Articular chondrocyte of knee joint (primary cell): ENCODE measurements at places on chromosomes 11 and 22. TPM values are rescaled to one million over a fixed set of nuclear protein-coding genes. Genes with fewer than 3 reads are reported as not detected.

The SLC25A18 gene
- 0.11 TPM in 1 of 2 replicates, not detected in the other for total RNA-seq

The CDC42EP1 gene
- total RNA-seq: 25.0 and 30.8 TPM in 2 replicates

The ACRV1 gene
- total RNA-seq: 0.11 TPM in 1 of 2 replicates, not detected in the other

The CLCF1 gene
- total RNA-seq: 8.8 and 9.4 TPM in 2 replicates

The MOGAT2 gene
- 0.13 TPM in 1 of 2 replicates, not detected in the other for total RNA-seq

The GAS2L1 gene
- 8.0 and 9.2 TPM in 2 replicates for total RNA-seq

The TRIM51 gene
- not detected in 2 replicates for total RNA-seq

The MN1 gene
- 13.9 and 14.7 TPM in 2 replicates for total RNA-seq
